Esophagus squamous epithelium (tissue), 5 donors: ENCODE measurements at places on chromosomes 7 and 10.

DNA sequence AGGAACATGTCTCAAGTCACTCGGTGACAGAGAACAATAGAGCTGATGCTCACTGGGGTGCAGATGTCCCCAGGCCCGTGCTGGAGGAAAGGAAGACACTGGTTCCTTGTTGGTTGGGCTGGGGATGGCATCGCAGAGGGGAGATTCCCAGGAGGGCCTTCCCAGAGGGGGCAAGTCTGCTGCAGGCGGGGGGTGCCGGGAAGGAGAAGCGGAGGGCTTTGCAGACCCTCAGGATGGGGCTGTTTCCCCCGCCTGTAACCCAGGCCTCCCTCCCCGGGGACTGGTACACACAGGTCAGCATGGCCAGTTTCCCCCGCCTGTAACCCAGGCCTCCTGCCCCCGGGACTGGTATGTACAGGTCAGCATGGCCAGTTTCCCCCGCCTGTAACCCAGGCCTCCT is 283.8 kb downstream of the DNAJB6 start:
- no peak for DNase-seq

- no peak for DNase-seq
Observed at GRCh38 chr10:1673568-1674345, 63.6 kb downstream of the ADARB2 start.

DNA sequence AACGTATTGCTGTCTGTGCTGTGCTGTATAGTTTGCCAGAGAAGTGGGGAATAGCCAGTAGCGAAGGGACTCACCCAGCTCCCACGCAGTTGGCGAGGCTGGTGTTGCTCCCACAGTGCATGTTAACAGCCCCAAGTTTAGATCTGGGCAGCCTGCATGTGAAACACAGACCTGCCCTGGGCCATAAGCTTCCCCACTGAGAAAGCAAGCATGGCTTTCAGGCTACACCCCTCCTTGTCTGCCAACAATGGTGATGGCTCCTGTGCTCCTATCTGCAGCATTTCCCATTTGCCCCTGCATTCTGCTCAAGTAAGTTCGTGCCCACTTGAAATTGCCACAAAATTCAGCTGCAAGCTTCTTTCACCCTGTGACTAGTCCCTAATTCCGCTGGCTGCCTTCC is 57.5 kb downstream of the IPMK start:
- no peak for DNase-seq

GRCh38 chr10:128916383-128916782 is 550.7 kb upstream of the MGMT start:
- no peak for DNase-seq

DNA sequence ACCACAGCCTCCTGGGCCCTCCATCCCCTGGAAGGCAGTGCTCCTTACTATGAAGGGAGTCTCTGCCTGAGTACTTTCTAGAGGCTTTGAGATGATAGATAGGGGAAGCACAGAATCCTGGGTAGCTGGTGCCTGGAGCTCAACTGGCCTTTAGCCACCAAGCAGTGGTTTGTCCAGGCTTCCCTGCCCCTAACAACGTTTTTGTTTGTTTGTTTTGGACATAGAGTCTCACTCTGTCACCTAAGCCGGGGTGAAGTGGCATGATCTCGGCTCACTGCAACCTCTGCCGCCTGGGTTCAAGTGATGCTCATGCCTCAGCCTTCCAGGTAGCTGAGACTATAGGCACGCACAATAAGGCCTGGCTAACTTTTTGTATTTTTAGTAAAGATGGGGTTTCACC is 289.4 kb downstream of the PLXNA4 start:
- DNase-seq = no peak

DNA sequence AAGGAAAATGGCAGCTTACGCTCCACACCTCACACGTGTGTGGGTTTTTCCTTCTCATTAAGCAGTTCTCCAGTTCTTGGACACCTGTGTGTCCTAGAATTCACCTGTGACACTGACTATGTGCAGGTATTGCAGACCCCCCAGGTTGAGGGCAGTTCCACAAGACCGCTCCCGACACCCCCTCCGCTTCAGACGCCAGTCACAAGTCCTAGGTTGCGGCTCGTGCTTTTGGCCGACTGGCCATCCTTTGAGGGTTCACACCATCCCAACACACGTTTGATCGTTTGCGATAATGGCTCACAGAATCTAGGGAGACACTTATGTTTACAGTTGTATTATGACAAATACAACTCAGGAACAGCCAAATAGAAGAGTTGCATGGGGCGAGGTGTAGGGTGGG is 44.5 kb downstream of the CAMK1D start:
- no peak for DNase-seq

DNA sequence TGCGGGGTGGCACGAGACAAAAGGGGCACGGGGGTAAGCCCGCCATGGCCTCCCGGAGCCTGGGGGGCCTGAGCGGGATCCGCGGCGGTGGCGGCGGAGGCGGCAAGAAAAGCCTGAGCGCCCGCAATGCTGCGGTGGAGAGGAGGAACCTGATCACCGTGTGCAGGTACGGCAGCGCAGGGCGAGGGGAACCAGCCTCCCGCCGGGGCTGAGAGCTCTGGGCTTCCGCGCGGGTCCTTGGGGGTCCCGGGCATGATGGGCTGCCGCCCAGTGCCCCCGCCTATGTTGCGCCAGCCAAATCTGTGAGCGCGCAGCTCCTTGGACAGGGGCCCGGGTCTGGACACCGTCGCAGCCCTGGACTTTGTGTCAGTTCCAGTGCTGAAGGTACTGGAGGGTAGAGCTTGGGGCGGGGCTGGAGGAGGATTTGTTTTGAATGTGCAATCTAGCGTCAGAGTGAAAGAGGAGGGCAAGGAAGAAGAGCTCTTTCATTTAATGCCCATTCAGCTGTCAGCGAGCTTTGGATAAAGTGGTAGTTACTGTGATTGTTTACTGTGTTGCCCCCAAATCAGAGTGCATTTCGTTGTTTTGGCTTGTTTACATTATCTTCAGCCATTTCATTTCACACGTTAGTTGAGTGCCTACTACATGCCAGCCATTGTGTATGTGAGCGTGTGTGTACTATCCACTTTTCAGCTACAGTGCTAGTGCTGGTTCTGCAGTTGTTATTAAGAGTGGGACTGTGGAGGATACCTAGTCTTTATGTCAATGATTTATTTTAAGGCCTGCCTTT is 777 bp downstream of the RUNDC3B start:
- no peak for DNase-seq

GRCh38 chr7:2927592-2927991 is 83.5 kb upstream of the GNA12 start:
- DNase-seq = no peak
